Activated T-helper 1 cell treated with Interleukin-2 at 50 U/mL for 16 hours (primary cell): ENCODE measurements at places on chromosomes 7 and 10.
A peak's percentile ranks its signal among the peaks of the same experiment; 100 is the strongest.

DNA sequence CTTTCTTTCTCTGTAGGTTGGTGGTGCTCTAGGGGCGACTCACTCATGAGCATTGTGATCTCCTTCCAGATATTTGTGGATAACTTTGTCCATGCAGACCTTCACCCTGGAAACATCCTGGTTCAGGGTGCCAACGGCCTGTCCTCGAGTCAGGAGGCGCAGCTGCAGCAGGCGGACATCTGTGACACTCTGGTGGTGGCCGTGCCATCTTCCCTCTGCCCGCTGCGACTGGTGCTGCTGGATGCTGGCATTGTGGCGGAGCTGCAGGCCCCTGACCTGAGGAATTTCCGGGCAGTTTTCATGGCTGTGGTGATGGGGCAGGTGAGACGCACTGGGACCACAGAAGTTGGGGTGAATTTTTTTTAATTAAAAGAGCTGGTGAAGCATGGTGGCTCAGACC is 9.6 kb upstream of the NDUFB2 start:
- DNase-seq, result no peak

DNA sequence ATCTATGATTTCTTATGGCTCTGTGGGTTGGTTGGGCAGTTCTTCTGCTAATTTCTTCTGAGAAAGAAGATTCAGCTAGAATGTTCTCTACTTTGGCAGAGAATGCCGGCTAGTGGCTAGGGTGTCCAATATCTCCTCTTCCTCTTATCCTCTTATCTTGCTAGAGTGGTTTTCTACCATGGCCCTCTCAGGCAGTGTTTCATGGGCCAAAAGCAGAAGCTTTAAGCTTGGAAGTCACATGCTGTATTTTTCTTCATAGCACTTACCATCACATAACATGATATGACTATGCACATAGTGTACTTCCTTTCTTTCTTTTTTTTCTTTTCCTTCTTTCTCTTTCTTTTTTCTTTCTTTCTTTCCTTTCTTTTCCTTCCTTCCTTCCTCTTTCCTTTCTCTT is 140.0 kb downstream of the ITGB8 start:
- DNase-seq, result no peak

GRCh38 chr7:119935418-119936025 is 337.5 kb upstream of the KCND2 start:
- no peak for DNase-seq

DNA sequence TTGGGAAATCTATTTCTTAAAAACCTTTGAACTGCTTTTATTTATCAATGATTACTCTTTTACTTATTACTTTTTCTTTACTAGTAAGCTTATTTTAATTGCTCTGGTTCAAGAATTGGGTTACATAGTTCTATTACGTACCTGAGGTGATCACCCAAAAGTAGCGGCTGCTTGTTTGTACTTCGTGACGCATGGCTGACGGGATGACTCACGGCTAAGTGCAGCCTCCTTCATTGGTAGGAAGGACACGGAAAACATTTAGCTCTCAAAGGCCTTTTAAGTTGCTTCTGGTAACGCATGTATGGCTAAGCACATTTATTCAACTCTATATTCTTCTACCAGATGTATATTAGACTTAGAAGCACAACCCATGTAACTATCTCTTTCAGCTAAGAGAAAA is 285.8 kb upstream of the SP4 start:
- no peak for DNase-seq

DNA sequence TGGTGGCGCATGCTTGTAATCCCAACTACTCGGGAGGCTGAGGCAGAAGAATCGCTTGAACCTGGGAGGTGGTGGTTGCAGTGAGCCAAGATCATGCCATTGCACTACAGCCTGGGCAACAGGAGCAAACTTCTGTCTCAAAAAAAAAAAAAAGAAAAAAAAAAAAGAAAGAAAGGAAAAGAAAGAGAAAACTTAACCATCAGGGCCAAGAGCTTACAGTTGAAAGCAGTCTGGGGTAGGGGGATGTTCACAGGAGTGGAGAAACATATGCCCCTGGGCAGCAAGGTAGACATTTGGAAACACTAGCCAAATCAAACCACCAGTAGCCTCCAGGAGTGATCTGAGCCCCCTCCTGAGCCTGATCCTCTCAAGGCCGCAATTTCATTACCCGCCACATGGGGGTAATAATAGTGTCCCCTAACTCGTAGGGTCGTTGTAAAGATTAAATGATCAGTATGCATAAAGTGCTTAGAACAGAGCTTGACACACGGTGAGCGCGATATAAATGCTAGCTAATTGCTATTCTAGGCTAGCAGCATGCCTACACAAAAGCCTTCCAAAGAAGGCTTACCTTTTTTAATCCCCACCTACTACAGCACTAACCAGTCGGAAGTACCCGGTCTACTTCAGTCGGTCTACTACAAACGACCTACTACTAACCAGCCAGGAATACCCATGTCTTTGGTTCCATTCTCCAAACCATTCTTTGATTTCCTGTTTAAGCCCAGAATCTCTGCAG is 274.3 kb upstream of the NEBL start:
- DNase-seq, result no peak

GRCh38 chr7:157297185-157297584 is 39.6 kb upstream of the DNAJB6 start:
- DNase-seq, result no peak

DNA sequence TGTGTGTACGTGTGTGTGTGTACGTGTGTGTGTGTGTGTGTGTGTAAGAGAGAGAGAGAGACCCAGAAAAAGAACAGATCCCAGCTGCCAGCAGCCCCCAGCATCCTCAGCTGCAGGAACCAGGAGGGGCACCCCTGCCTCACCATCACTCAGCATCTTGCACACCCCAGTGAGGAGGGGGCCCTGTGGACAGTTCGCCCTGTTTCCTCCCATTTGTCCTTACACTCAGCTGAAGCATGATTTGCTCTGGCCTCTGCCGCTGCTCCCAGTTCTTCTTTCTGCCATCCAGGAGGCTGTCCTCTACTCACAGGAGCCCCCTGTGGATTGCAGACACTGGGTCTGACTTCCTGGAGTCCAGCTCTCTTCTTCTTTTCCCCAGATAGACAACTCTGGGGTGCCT is 9.7 kb downstream of the GPR26 start:
- no peak for DNase-seq

GRCh38 chr7:103894656-103895596 is 94.5 kb downstream of the RELN start:
- DNase-seq, result no peak

GRCh38 chr10:11795101-11795920 is 27.8 kb upstream of the PROSER2 start:
- no peak for DNase-seq

DNA sequence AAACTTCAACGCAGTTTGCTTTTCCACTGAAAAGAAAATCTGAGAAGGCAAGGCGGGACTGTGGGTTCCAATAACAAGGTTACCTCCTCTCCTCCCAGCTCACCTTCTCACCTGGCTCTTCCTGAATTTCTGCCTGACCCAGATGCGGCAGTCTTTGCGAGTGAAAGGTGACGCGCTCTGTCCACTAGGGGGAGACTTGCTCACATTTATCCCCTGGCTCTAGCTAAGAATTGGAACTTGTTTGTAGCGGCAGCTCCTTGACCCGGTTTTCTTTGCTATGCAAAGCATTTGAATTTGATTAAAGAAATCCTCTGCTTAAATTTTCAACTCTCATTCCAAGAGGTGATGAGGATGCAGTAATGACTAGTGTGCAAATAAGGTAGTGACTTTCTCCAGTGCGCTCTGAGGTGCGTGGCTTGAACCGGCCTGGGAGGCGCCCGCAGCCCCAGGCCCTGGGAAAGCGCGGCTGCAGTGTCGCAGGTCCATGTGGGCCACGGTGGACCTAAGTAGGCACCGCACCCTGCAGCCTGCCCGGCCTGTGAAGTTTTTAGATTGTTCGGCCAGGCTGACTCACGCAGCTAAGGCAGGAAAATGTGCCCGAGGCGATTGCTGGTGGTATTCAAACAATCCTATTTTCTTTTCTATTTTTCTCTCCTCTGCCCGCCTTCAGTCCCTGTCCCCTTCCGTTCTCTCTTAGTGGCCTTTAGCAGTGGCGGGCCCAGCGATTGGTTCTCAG is 336.9 kb upstream of the NPSR1 start:
- no peak for DNase-seq

DNA sequence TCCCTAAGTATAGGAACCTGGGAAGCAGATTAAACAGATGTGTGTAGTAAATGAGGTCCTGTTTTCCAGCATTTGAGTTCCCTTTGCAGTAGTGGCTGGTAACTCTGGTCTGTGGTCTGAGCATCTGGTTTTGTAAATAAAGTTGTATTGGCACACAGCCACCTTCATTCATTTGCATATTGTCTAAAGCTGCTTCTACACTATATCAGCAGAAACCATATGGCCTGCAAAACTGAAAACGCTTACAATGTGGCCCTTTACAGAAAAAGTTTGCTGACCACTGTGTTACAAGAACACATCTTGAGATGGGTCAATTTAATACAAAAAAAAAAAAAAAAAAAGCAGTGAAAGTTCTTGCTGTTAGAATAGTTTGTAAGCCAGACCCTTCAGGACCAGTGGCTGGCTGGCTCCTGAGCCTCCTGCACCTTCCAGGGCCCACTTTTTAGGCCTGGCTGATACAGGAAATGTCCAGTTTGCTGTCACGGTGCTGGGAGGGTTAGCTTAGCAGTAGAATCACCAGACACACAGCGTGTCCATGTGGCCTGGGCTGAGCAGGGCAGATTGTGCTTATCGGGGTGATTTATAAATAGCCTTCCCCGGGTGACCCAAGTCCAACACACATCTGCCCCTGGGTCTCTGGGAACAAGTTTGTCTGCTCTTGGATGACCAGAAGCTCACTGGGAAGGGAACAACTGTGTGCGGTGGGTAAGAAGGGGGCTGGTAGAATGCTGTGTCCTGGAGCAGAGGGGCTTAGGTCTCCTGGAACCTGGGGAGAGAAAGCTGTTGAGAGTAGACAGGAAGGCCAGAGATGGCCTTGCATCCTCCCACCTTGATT is 1.4 kb downstream of the C10orf71 start:
- no peak for DNase-seq

GRCh38 chr10:71725998-71726579 is 6.5 kb upstream of the C10orf105 start:
- DNase-seq, result peak; percentile 25

GRCh38 chr10:68735119-68735518 is 14.1 kb downstream of the CCAR1 start:
- no peak for DNase-seq

DNA sequence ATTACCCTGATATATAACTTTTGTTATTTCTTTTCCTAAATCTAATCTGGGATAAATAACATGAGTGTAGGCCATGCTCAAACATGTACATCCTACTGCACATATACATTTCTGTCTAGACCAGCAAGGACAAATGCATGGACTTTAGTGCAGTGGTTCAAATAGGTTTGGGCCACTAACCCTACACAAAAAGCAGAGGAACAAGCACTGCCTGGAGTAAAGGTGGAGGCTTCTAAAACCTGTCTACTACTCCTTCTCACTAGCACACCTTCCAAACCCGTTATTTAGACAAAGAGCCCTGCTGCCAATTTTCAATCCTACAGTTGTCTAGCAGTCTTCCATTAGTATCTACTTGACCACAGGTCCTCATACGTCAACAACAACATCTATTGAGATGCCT is 34.8 kb downstream of the SGCE start:
- no peak for DNase-seq

- no peak for DNase-seq
These were observed 66.8 kb downstream of the ADAM12 start for GRCh38 chr10:126321440-126321839.

- DNase-seq, result no peak
These were observed 227.8 kb upstream of the GRB10 start for GRCh38 chr7:51010534-51010933.

- no peak for DNase-seq
These were observed 21.9 kb downstream of the SND1 start for GRCh38 chr7:127673902-127674301.

GRCh38 chr10:112790921-112791320 is 159.1 kb upstream of the TCF7L2 start:
- DNase-seq, result no peak

GRCh38 chr7:26105236-26105635 is 46.8 kb upstream of the NFE2L3 start:
- DNase-seq, result no peak

- DNase-seq, result no peak
These were observed 423.8 kb downstream of the ARL4A start for GRCh38 chr7:13111230-13111629.

DNA sequence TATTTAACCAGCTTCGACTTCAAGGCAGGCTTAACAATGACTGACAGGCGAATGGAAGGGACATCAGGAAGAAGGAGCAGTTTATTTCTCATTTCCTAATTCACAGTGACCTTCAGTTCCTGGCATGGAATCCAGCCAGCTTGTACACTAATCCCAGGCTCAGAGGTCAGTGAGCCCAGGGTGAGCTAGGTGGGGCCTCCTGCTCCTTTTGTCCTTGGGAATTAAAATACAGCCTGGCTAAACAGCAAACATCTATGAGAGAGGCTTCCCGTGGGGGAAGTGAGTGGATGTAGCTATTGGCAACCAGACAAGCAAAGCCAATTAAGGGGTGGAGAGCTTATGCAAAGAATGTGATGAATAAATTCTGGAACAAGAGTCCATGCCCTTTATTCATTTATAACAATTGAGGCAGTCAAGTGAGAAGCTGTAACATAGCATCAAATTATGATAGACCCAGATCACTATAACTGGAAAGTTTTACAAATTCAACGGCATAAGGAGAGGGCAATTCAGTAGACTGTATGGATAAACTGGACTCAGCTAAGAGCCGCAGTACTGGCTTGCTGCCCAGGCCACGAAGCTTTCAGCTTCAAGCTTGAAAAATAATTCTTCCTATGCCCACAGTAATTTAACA is 57.1 kb downstream of the STK17A start:
- DNase-seq, result no peak
